SK-N-MC (cell line): ENCODE measurements at places on chromosomes 12 and 14.

DNA sequence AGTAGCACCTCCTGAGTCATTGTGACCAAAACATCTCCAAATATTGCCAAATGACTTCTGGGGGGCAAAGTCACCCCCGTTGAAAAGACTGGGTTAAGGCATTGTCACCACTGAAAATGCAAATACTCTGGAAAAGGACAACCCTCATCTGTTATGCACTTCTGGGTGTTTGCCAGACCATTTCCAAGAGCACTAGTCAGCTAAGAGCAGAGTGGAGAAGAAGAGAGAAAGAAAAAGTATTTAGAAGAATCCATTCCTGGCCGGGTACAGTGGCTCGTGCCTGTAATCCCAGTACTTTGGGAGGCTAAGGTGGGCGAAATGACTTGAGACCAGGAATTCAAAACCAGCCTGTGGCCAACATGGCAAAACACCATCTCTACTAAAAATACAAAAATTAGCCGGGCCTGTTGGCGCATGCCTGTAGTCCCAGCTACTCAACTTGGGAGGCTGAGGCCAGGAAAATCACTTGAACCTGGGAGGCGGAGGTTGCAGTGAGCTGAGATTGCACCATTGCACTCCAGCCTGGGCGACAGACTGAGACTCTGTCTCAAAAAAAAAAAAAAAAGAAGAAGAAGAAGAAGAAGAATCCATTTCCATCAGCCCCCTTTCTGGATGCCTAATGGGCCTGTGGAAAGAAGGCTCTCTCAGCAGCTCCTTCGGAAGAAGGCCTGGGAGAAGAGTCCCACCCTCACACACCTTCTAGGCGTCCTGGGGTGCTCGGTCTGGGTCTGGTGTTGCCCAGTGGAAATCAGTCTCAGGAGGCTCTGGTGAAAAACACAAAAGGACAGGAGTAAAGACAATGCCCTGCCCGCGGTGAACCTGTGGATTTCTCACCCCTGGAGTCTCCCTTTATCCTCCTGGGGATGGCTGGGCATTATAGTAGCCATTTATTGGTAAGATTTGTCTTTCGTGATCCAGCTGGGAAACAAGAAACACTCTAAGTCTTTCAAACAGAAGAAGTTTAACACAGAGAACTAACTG is 3.5 kb upstream of the LTBR start:
- no peak for DNase-seq

- DNase-seq: no peak
Observed at GRCh38 chr14:102363182-102363943, 622 bp downstream of the TECPR2 start.

- DNase-seq: no peak
Observed at GRCh38 chr14:24068711-24069410, 2.5 kb upstream of the CPNE6 start.

DNA sequence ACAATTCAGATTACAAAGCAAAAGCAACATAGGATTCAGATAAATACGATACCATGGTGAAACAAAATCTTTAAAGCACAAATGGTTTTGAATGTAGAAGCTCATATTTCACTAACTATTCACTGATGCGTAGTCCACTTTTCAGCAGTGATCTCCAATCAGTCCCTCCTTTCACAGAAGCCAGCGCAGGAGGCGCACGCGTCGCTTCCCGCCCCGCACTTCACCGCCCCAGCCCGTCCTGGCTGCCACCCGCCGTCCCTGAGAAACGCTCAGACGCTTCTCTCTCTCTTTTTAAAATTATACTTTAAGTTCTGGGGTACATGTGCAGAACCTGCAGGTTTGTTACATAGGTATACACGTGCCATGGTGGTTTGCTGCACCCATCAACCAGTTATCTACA is 19.8 kb upstream of the CHFR start:
- DNase-seq: no peak
